Large intestine (tissue), 12 donors: ENCODE measurements at places on chromosomes 16 and 17. TPM values are rescaled to one million over a fixed set of nuclear protein-coding genes. Genes with fewer than 3 reads are reported as not detected.

Gene CACNG3
- 0.01 TPM for polyA plus RNA-seq

Gene MPO
- 0.79 TPM for polyA plus RNA-seq

Gene PRM2
- polyA plus RNA-seq, result not detected

Gene TMEM100
- 12.6 TPM for polyA plus RNA-seq

Gene HBA2
- 1,574 TPM for polyA plus RNA-seq

Gene FOXL1
- 5.1 TPM for polyA plus RNA-seq

Gene TPSD1
- 0.06 TPM for polyA plus RNA-seq

Gene KRT33A
- not detected for polyA plus RNA-seq

Gene LGALS9C
- polyA plus RNA-seq, result 0.51 TPM

Gene COX11
- 115 TPM for polyA plus RNA-seq

Gene DDX52
- 28.9 TPM for polyA plus RNA-seq

Gene RNF167
- polyA plus RNA-seq, result 117 TPM

Gene CTRB2
- not detected for polyA plus RNA-seq

Gene KAT2A
- 49.1 TPM for polyA plus RNA-seq

Gene AHSP
- polyA plus RNA-seq, result 11.8 TPM

Gene GRAP
- polyA plus RNA-seq, result 2.9 TPM

Gene APOBR
- polyA plus RNA-seq, result 8.2 TPM

Gene ABCC6
- polyA plus RNA-seq, result 88.3 TPM

Gene PRAC1
- polyA plus RNA-seq, result not detected

Gene COASY
- 65.6 TPM for polyA plus RNA-seq

Gene TLCD2
- 2.8 TPM for polyA plus RNA-seq

Gene GPS2
- 53.0 TPM for polyA plus RNA-seq

Gene MC1R
- polyA plus RNA-seq, result 9.4 TPM

Gene AANAT
- 0.13 TPM for polyA plus RNA-seq

Gene TNP2
- not detected for polyA plus RNA-seq

Gene PLA2G15
- polyA plus RNA-seq, result 18.7 TPM

Gene BRIP1
- 6.4 TPM for polyA plus RNA-seq

Gene OR4D1
- 0.01 TPM for polyA plus RNA-seq
